Uterine smooth muscle cell (primary cell): ENCODE measurements at places on chromosomes 2 and 18. TPM values are rescaled to one million over a fixed set of nuclear protein-coding genes. Genes with fewer than 3 reads are reported as not detected.

SLC30A3 gene
- total RNA-seq: 0.66 and 0.87 TPM in 2 replicates

DNAH7 gene
- total RNA-seq: 0.77 and 1.4 TPM in 2 replicates

GKN2 gene
- not detected in 2 replicates for total RNA-seq

FIGLA gene
- total RNA-seq: not detected in 2 replicates

ZSCAN30 gene
- 24.9 and 26.0 TPM in 2 replicates for total RNA-seq

FABP1 gene
- total RNA-seq: not detected in 2 replicates

FBLN7 gene
- total RNA-seq: 1.1 and 2.4 TPM in 2 replicates

SFT2D3 gene
- total RNA-seq: 5.5 and 5.9 TPM in 2 replicates

DOK6 gene
- 1.2 and 2.7 TPM in 2 replicates for total RNA-seq

GCA gene
- 7.9 and 12.0 TPM in 2 replicates for total RNA-seq

PARD6G gene
- total RNA-seq: 1.3 and 6.1 TPM in 2 replicates

VIT gene
- total RNA-seq: 0.37 and 1.5 TPM in 2 replicates

TANC1 gene
- 12.4 and 27.7 TPM in 2 replicates for total RNA-seq

REG3A gene
- total RNA-seq: not detected in 2 replicates

DTNA gene
- total RNA-seq: 12.5 and 17.2 TPM in 2 replicates

G6PC2 gene
- not detected in 2 replicates for total RNA-seq

TCF4 gene
- total RNA-seq: 68.4 and 89.6 TPM in 2 replicates

C1GALT1C1L gene
- 0.50 and 2.0 TPM in 2 replicates for total RNA-seq

TEKT4 gene
- total RNA-seq: not detected in 2 replicates

TBR1 gene
- not detected in 2 replicates for total RNA-seq

SERPINB10 gene
- total RNA-seq: 0.25 and 1.00 TPM in 2 replicates

GPAT2 gene
- total RNA-seq: 8.1 and 13.7 TPM in 2 replicates

PID1 gene
- total RNA-seq: 5.3 and 5.7 TPM in 2 replicates

CHRNG gene
- total RNA-seq: not detected in 2 replicates

ACTG2 gene
- total RNA-seq: 2.9 and 6.2 TPM in 2 replicates

CHST9 gene
- under 0.01 TPM in 1 of 2 replicates, not detected in the other for total RNA-seq

PAIP2B gene
- total RNA-seq: 1.1 and 1.6 TPM in 2 replicates

AQP12A gene
- not detected in 2 replicates for total RNA-seq

MSTN gene
- 0.11 and 0.12 TPM in 2 replicates for total RNA-seq

SERPINB4 gene
- total RNA-seq: not detected in 2 replicates

CXCR1 gene
- total RNA-seq: not detected in 2 replicates

TMEM127 gene
- 11.8 and 16.7 TPM in 2 replicates for total RNA-seq

SKOR2 gene
- not detected in 2 replicates for total RNA-seq

CFAP221 gene
- 0.12 TPM in 1 of 2 replicates, not detected in the other for total RNA-seq

NTSR2 gene
- total RNA-seq: not detected in 2 replicates

KCNF1 gene
- under 0.01 TPM in 1 of 2 replicates, not detected in the other for total RNA-seq

COL4A3 gene
- 0.25 and 1.1 TPM in 2 replicates for total RNA-seq

GAL3ST2 gene
- 0.25 and 0.44 TPM in 2 replicates for total RNA-seq

SEMA4C gene
- 24.3 and 27.5 TPM in 2 replicates for total RNA-seq

NT5DC4 gene
- 0.11 TPM in 1 of 2 replicates, not detected in the other for total RNA-seq

RESP18 gene
- not detected in 2 replicates for total RNA-seq

CLASP1 gene
- 36.2 and 39.6 TPM in 2 replicates for total RNA-seq

CDH2 gene
- 46.3 and 107 TPM in 2 replicates for total RNA-seq

SALL3 gene
- total RNA-seq: not detected in 2 replicates

SP3 gene
- total RNA-seq: 192 and 197 TPM in 2 replicates

FOXI3 gene
- not detected in 2 replicates for total RNA-seq

UGT1A10 gene
- total RNA-seq: 0.11 TPM in 1 of 2 replicates, not detected in the other

MC5R gene
- total RNA-seq: not detected in 2 replicates

GPBAR1 gene
- total RNA-seq: 0.12 TPM in 1 of 2 replicates, not detected in the other

ANKRD30B gene
- total RNA-seq: 0.12 and 0.55 TPM in 2 replicates

DSC1 gene
- total RNA-seq: not detected in 2 replicates

NBAS gene
- 92.4 and 147 TPM in 2 replicates for total RNA-seq

OR6B2 gene
- not detected in 2 replicates for total RNA-seq

RNF125 gene
- 0.50 and 0.89 TPM in 2 replicates for total RNA-seq

CNDP1 gene
- total RNA-seq: 0.12 TPM in 1 of 2 replicates, not detected in the other

SLC19A3 gene
- total RNA-seq: under 0.01 TPM in 2 replicates
